SJSA1 (cell line): ENCODE measurements at places on chromosomes 3 and 15.

GRCh38 chr15:93619597-93619996, 530.6 kb upstream of the RGMA start:
- H3K27me3 ChIP-seq: no peaks in the 10 kb centered on the region
- H3K4me3 ChIP-seq: no peak overlapping the region
- H3K36me3 ChIP-seq: no peaks in the 10 kb centered on the region

DNA sequence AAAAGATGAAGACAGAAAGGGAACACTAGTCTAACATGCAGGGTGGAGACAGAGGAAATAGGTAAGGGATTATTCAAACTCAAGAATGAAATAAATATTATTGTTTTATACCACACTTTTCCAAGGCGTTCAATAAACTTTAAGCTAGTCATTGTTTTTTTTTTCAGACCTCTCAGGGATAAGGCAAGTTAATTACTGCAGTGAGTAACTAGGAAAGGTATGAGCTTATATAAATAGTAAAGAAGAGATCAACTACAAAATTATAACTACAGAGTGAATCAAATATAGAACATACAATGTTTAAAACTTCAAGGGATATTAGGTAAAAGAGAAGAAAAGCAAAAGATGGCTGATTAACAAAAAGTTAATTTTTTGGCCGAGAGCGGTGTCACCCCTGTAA, 31.5 kb upstream of the XXYLT1 start:
- peaks cover 16% of the 10 kb centered on the region for H3K36me3 ChIP-seq
- DNase-seq: peak; percentile 37
- H3K4me1 ChIP-seq: peaks cover 14% of the 10 kb centered on the region
- H3K27ac ChIP-seq: no peak overlapping the region
- H3K27me3 ChIP-seq: no peaks in the 10 kb centered on the region
- no peak overlapping the region for H3K4me3 ChIP-seq

GRCh38 chr15:77038312-77039216, 32.3 kb downstream of the TSPAN3 start:
- no peaks in the 10 kb centered on the region for H3K4me1 ChIP-seq
- H3K36me3 ChIP-seq: peaks cover 27% of the 10 kb centered on the region
- H3K27me3 ChIP-seq: no peaks in the 10 kb centered on the region
- H3K27ac ChIP-seq: no peak overlapping the region
- no peak overlapping the region for H3K4me3 ChIP-seq

DNA sequence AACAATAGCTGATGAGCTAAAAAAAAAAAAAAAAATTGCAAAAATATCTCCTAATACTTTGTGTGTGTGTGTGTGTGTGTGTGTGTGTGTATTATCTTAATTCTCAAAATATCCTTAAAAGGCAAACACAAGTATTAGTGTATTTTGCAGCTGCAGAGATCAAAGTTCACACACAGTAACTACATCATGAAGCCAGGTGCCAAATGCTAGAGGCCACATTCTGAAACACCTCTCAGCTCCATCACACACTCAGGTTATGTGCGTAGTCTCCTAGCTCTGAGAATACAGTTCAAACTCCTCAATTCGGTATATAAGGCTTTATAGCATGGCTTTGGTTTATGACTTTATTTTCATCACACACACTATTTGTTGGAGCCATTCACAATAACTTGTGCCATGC, 33.5 kb upstream of the PPARG start:
- no peaks in the 10 kb centered on the region for H3K36me3 ChIP-seq
- H3K27ac ChIP-seq: no peak overlapping the region
- H3K4me1 ChIP-seq: no peaks in the 10 kb centered on the region
- no peak overlapping the region for H3K4me3 ChIP-seq

DNA sequence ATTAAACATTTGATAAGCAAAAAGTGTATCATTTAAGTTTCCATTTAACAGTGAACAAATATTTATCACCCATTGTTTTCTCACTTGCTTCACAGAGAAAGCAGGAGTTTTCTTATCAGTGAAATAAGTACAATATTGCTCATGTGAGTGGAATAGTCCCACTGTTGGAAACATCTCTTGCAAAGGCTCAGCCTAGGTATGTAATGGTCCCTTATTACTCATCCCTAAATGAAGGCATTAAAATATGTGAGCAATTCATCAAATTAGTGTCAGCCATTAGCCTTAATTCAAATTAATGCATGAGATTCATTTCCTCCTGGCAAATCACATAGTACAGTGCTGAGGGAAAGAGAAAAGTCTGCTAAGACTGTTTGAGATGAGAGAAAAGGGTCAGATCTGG, 9.6 kb upstream of the FMN1 start:
- H3K36me3 ChIP-seq: no peaks in the 10 kb centered on the region
- no peak for DNase-seq
- H3K27me3 ChIP-seq: no peaks in the 10 kb centered on the region; the same call in 1 of the 2 replicates
- peaks cover 7% of the 10 kb centered on the region; the same call in 1 of the 2 replicates for H3K4me1 ChIP-seq

GRCh38 chr15:88651971-88652370, 13.2 kb downstream of the ISG20 start:
- DNase-seq: no peak
- H3K4me3 ChIP-seq: no peak overlapping the region
- H3K4me1 ChIP-seq: peaks cover 17% of the 10 kb centered on the region
- no peak overlapping the region for H3K27ac ChIP-seq
- no peaks in the 10 kb centered on the region for H3K36me3 ChIP-seq

DNA sequence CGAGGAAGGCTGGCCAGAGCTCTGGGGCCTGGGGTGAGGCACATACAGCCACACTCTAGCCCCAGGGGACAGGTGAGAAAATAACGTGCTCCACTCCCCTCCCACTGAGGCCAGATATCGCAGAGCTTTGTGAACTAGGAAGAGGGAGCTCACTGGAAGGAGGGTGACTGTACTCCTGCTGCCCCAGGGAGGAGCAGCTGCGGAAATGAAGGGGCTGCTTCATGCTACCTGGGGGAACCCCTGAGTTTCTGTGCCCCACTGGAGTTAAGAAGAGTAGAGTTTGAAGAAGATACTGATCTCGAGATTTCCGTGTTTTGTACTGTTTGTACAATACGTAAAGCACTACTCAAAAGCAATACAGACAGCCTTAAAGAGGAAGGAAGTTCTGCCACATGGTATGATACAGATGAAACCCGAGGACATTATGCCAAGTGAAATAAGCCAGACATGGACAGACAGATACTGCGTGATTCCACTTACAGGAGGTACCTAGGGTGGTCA, 44.6 kb downstream of the CMTM6 start:
- no peaks in the 10 kb centered on the region for H3K36me3 ChIP-seq
- no peaks in the 10 kb centered on the region for H3K27me3 ChIP-seq
- H3K4me1 ChIP-seq: peaks cover 34% of the 10 kb centered on the region
- H3K4me3 ChIP-seq: no peak overlapping the region
- no peak for DNase-seq

DNA sequence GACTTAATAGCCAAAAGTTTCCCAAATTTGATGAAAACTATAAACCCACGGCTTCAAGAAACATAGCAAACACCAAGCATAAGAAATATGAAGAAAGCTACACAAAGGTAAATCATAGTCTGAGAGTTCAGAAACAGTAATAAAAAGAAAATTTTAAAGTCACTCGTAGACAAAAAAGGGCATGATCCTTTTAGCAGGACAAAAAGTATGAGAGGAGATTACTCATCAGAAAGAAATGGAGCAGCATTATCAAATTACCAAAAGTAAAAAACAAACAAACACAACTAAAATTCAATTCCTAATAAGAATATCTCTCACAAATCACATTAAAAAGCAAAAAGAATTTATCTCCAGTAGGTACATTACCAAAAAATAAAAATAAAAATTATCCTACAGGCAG, 279.4 kb upstream of the UBE2E2 start:
- no peaks in the 10 kb centered on the region for H3K36me3 ChIP-seq
- DNase-seq: no peak
- H3K27ac ChIP-seq: no peak overlapping the region
- H3K27me3 ChIP-seq: no peaks in the 10 kb centered on the region
- no peak overlapping the region for H3K4me3 ChIP-seq
- peaks cover 9% of the 10 kb centered on the region for H3K4me1 ChIP-seq

DNA sequence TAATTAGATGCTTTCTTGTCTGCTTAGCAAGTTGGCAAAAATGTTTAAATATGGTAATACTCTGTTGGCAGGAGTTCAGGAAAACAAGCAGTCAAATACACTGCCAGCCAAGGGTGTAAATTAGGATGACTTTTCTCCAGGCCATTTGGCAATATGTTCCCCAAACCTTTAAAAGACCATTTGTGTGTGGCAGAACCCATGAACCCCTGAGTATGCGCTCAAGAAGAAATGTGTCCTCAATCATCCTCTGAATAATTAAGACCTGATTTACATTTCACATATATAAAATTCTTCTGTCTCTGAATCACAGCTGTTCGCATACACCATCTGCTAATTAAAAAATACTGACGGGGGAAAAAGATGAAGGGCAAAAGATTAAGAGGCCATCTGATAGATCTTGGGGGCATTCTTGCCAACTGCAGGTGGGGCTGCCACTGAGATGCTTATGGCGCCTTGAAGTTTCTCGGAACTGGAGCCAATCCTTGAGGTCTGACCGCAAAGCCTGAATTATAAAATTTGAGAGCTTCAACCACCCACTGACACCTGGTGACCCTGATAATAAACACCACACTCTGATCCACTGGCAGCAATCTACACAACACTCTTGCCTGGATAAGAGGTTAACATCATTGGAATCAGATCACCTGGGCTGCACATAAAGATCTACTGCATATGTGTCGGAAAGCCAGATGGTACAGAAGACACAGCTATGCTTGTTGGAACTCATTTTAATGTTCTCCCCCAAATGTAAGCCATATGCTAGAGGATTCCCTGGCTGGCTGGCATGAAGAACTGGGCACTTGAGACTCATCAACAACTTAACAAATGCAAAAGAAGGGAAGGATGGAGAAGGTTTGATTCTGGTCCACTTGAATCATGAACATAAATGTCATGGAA, 190.6 kb downstream of the OSBPL10 start:
- no peak overlapping the region for H3K4me3 ChIP-seq
- DNase-seq: no peak
- H3K4me1 ChIP-seq: no peaks in the 10 kb centered on the region

DNA sequence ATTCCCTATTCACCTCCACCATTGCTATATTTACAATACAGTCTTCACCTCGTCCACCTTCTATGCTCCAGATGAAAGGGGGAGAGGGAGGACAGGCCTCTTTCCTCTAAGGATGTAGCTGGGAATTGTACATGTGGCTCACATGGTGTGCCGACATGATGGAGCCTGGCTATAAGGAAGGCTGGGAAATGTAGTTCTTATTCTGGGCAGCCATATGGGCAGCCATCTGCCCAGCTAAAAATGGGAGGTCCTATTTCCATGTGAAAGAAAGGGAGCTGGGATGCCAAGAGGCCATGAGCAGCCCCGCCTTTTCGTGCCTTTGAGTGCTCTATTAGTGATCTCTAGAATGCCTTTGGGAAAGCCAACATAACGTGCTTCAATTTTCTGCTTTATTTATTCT, 27.1 kb upstream of the MGLL start:
- no peak overlapping the region for H3K4me3 ChIP-seq
- H3K27ac ChIP-seq: no peak overlapping the region
- DNase-seq: no peak
- H3K27me3 ChIP-seq: no peaks in the 10 kb centered on the region

DNA sequence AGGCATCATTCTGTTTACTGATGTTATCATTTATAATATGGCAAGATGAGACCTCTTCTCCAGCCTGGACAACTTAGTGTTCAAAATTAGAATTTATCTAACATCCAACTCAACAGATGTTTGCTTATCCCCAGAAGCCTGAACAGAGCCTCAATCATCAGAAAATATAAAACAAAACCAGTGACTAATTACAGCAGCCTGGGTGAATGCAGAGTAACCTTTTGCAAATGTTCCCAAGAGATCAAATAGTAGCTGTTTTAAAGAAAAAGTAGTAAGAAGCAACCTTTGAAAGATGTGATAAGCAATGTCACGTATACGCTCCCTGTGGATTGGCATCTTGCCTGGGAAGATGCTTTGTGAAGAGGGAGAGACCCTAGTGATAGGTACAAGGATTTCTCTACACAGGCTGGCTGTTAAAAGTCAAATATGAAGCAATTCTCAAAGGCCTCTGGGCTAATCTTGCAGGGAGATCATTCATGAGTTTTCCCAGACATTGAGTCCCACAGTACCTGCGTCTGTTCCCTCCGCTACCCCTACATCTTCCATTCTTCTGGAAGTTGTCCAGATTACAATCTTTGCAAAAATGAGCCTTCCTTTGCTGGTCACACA, 39.3 kb upstream of the PRICKLE2 start:
- H3K4me1 ChIP-seq: peaks cover 60% of the 10 kb centered on the region
- H3K36me3 ChIP-seq: no peaks in the 10 kb centered on the region
- no peak overlapping the region for H3K4me3 ChIP-seq
- H3K27ac ChIP-seq: no peak overlapping the region

DNA sequence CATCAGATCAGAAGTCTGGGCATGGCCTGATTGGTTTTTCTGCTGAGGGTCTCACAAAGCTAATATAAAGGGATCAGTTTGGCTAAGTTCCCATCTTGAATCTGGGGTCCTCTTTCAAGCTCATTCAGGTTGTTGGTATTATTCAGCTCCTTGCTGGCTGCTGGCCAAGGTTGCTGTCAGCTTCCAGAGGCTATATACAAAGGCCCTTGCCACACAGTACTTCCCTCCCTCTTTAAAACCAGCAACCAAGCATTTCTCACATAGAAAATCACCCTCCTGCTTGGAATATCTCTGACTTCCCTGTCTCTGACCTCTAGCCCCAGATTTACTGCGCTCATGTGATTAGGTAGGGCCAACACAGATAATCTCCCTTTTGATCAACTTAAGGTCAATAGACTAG, 442.9 kb downstream of the ERC2 start:
- no peaks in the 10 kb centered on the region for H3K4me1 ChIP-seq
- no peak overlapping the region for H3K4me3 ChIP-seq
- no peaks in the 10 kb centered on the region; the same call in 1 of the 2 replicates for H3K27me3 ChIP-seq
- H3K27ac ChIP-seq: no peak overlapping the region
- no peak for DNase-seq

DNA sequence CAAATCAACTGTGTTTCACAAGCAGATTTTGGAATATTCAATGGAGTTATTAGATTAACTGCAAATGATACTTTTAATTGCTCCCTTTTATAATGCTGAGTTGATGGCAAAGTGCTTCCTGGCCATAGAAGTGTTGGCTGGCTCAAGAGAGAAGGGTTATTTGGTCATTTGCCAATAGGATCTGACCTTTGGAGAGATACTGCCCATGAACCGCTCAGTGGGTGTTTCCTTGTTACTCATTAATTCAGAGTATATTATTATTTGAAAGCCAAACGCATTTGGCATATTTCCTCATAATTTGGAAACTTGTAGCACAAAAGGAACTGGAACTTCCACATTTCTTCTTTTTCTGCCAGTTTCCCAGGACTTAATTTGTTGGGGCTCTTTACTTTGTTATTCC, 234.7 kb downstream of the CDIN1 start:
- no peaks in the 10 kb centered on the region for H3K36me3 ChIP-seq
- H3K4me1 ChIP-seq: no peaks in the 10 kb centered on the region
- H3K4me3 ChIP-seq: no peak overlapping the region
- H3K27me3 ChIP-seq: no peaks in the 10 kb centered on the region
- no peak overlapping the region for H3K27ac ChIP-seq

DNA sequence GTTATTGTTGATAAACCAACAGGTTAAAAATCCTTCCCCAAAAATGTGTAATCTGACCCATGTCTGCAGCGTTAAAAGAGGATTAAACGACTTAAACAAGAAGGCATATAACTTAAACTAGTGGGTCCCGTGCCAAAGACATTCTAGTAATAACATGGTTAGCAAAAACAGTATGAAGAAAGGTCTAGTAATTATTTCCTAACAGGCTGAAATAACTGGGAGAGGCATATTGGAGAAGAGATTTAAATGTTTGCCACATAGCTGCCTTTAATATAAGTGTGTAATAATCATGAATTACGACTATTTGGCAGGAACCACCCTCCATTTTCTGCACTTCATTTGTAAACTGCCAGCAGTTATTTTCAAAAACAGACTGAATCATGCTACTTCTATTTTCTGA, 67.7 kb upstream of the CSPG5 start:
- no peak overlapping the region for H3K4me3 ChIP-seq
- DNase-seq: no peak
- peaks cover 5% of the 10 kb centered on the region; the same call in 1 of the 2 replicates for H3K36me3 ChIP-seq
- H3K27me3 ChIP-seq: no peaks in the 10 kb centered on the region
- no peak overlapping the region for H3K27ac ChIP-seq
